T-helper 1 cell (primary cell): ENCODE measurements at places on chromosomes 16 and 17.

DNA sequence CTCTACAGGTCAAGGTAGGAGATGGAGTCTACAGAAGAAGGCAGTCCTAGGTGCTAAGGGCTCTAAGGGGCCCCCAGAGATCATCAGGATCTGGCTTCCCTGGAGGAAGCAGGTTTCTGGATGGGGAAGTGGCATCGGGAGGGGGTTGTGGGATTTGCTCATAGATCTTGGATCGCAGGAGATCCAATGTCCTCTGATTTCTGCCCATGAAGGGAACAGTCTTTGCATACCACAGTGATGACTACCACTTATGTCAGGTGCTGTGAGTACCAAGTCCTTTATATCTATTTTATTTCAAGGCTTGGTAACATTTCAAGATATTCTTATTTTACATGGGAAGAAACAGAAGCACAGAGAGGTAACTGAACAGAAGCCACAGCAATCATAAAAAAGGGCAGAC is 164.0 kb downstream of the RGS9 start:
- no peak for DNase-seq

- DNase-seq: no peak
These were observed 127.8 kb downstream of the GOSR1 start for GRCh38 chr17:30605027-30605426.

- DNase-seq: no peak
These were observed 3.2 kb downstream of the FBXO31 start for GRCh38 chr16:87380403-87380802.

DNA sequence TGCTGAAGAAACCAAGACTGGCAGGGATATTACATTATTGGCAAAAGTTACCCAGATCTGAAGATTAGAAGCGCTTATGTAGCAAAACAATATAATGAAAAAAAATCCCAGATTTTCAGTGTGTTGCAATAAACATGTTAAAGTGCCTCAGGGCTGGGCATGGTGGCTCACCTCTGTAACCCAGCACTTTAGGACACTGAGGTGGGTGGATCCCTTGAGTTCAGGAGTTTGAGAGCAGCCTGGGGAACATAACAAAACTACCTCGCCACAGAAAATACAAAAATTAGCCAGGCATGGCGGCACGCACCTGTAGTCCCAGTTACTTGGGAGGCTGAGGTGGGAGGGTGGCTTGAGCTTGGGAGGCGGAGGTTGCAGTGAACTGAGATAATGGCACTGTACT is 6.8 kb downstream of the ZNF207 start:
- DNase-seq: no peak

DNA sequence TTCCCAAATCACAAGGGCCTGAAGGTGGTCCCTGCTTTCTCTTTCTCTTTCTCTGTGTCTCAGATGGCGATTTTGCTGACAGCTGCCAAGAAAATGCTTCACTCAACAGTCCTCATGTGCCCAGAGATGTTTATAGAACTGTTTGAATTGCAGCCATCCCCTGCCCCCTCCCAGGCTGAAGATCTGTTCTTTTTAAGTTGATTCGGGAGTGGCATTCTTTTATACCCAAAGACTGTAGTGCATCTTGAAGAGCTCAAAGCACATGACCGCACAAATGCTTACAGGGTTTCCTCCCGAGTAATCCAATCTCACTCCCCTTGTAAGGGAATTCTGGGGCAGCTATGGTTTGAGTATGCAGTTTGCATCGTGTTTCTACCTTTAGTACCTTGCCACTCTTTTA is 75.7 kb downstream of the SEC14L1 start:
- no peak for DNase-seq

DNA sequence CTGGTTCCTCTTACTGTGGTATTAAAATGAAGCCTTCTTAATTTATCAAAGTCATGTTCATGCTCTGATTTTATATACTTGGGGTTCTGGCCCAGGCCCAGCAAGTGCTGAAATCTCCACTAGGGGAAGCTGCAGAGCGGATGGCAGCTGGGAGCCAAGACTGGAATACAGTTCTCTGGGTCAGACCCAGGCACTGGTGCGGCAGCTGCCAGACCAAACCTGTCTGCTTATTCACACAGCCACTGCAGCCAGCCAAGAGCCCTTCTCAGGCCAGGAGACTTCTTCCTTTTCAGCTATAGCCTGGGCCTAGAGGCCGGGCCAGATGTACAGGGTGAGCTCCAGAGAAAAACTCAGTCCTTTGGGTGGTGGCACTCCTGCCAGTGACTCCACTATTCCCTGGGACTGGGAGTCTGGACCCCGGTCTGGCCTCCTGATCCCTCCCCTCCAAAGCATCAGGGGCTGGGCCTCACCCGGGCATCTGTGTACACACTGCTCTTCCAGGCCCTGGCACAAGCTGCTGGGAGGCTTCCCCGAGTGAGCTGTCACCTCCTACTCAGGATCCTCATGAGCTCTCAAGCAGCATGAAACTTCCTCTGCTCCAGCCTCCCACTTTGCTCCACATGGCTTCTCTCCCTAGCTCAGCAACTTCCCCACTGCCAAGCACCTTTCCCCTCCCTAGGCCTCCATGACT is 24.4 kb downstream of the ATP6V0D1 start:
- DNase-seq: no peak
